H9 (cell line): ENCODE measurements at places on chromosomes 2 and 18. TPM values are rescaled to one million over a fixed set of nuclear protein-coding genes. Genes with fewer than 3 reads are reported as not detected.

The IAH1 gene
- total RNA-seq = 23.8 and 25.6 TPM in 2 replicates

- no peak for DNase-seq
- no peaks in the 10 kb centered on the region for H3K36me3 ChIP-seq
- no peaks in the 10 kb centered on the region for H3K27me3 ChIP-seq
These were observed 70.2 kb upstream of the MGAT5 start for GRCh38 chr2:134183679-134184078.

GRCh38 chr2:14941151-14941631, 308.7 kb downstream of the LRATD1 start:
- H3K4me1 ChIP-seq = no peaks in the 10 kb centered on the region
- H3K27ac ChIP-seq = no peak overlapping the region
- no peak for DNase-seq
- H3K36me3 ChIP-seq = no peaks in the 10 kb centered on the region

The HRH4 gene
- total RNA-seq = not detected in 2 replicates

The TEKT4 gene
- total RNA-seq = not detected in 2 replicates

The SLC5A7 gene
- total RNA-seq = 0.11 TPM in 1 of 2 replicates, not detected in the other

The PMS1 gene
- 41.7 and 47.2 TPM in 2 replicates for total RNA-seq
